ENCODE measurements at places on chromosomes 16 and 17.

GRCh38 chr16:90008708-90009145, 10.5 kb downstream of the DBNDD1 start:
- peak; percentile 57 for DNase-seq

DNA sequence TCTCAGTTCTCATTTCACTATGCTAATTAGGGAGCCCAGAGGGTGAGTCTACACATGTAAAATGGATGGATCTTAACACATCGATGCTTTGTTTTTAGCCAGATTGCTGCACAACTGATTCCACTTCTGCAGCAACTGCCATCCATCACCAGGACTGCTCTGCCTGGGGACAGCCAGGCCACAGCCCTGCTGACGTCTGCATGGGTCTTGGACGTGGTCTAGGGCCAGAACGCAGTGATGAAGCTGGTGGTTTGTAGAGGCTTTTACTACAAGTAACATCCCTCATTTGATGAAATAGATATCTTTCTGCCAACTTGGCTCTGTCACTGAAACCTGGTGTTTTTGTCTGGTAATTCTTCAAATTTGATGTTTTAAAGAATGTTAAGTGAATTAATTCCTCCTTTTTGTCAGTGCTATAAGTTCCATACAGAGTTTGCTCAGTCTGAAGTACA, 50.6 kb downstream of the MARCHF10 start:
- no peak for DNase-seq

GRCh38 chr16:86573215-86573614, 5.1 kb upstream of the FOXL1 start:
- DNase-seq, result no peak

- DNase-seq, result no peak
These were observed 18.4 kb upstream of the HOXB13 start for GRCh38 chr17:48746916-48747444.

DNA sequence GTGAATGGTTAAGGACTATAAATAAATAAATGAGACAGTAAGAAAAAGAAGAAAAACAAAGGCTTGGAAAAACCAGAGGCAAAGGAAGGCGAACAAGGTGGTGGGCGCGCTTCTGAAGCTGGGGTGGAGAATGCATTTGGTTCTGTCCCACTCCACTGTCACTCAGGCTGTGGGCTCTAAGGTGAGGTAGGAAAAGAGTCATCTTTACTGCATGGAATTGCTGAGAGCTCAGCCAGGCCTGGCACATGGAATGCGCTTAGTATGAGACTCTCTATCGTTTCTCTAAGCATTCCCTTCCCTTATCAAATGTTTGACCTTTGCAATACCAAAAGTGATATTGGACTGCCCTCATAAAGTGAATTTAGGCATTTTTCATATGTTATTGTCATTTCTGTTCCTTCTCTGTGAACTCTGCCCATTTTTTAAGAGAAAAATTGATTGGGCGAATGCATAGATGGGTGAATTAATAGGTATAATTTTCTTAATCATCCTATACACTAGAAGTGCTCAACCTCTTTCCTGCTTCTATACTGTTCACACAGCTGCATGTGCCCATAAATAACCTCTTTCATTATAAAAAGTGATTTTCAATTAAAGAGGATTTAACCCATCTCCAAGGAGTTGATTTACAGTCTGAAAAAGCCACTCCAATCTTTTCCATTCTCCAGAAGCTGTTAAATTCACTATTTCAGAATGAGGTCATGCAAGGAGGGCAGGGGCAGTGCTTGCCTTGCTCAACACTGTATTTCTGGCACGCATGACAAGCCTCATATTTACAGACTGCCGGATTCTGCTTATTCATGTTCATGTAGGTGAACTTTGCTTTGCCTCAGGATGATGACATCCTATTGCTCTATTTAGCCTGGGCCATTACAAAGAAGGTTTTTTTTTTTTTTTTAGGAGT, 87.7 kb downstream of the MYH10 start:
- DNase-seq, result no peak

- DNase-seq, result no peak
These were observed 10.2 kb downstream of the HOXB1 start for GRCh38 chr17:48520631-48521079.

GRCh38 chr17:52026075-52026474, 132.4 kb downstream of the CA10 start:
- no peak for DNase-seq

GRCh38 chr16:24863582-24864437, 18.0 kb downstream of the SLC5A11 start:
- DNase-seq, result no peak

DNA sequence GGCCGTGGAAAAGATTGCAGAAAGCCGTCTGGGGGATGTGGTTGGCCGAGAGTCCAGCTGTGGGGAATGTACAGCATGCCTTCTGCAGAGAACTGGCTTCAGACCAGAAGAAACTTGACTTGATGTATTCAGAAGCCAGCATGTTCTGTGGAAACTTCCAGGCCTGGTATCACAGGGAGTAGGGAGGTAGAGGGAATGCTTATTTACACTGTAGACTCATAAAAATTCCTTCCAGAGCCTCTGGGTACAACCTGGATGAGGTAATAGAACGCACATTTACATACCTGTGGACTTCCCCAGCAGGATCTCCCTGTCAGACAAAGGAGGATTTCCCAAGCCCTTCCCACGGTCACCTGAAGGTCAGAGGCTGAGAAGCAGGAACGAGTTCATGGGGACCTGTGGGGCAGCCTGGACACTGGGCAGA, 11.8 kb upstream of the GAS7 start:
- no peak for DNase-seq

DNA sequence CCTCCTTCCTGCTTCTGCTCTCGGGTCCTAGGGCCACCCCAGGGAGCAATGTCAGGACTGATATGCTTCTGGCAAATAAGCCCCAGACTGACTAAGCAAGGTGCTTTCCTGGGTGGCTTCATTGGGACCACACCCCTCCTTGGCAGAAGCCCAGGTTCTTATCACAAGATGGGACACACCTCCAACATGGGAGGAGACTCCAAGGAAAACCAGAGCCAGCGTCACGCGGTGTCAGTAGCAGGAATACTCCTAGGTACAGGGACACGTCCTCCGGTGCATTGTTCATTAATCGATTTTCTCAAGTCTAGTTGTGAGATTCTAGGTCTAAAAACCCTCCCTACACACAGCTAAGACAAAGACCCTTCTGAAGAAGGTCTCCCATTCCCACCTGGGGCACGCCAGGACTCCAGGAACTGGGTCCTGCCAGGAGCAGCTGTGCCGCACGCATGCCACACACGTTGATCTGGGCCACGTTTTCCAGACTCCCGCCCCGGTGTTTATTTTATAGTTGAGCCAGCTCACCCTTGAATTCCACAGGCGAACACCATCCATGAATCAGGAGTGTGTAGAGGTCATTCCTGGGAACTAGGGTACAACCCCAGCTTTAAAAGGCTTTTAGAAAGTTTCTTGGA, 30.8 kb downstream of the FA2H start:
- no peak for DNase-seq

DNA sequence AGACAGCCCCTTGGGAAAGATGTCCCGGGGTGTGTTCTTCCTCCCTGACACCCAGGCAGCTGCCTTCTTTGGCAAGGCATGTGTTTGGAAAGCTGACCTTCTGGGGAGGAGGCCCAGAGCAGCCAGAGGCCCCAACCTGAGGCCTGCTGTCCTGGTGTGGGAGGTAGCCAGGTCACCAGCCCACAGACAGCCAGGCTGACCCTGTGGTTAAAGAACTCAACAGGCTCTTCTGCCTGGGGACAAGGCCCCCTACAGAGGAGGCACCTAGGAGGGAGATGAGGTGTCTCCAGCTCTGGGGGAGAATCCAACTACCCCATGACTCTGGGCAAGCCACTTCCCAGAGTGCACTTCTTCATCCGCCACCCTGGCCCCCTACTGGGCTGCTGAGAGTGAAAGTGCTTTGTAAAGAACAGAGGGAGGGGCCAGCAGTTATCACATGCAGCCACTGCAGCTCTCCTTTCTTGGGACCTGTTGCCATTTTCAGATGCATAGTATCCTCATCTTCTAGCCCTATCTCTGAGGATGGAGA, 13.1 kb upstream of the SREBF1 start:
- peak; percentile 75 for DNase-seq

DNA sequence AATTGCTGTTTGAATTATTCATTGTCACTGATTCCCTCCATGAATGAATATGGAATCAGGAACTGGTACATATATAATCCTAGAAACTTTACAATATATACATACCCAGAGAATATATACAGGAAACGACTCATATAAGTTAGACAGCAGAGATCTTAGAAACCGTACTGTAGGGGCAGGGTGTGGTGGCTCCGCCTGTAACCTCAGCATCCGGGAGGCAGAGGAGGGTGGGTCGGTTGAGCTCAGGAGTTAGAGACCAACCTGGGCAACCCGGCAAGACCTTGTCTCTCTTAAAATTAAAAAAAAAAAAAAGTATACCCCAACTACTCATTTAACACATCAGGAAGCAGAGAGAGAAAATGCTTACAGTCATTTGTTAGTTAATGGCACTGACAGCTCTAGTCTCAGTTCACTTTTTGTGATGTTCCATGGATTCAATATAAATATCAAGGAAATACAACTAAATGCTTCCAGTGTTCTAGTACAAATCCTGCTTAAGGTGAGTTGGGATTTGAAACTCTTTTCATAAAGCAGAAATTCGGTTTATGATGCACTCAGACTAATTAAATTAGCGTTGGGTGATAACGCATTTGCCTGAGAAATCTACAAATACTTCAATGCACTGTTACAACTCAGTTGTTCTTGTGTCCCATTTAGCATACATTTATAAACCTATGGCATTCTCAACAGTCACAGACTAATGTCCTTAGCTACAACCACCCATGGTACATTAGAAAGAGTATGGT, 5.6 kb downstream of the GLG1 start:
- peak; percentile 37 for DNase-seq

- DNase-seq, result peak; percentile 92
These were observed at the start of gene EIF4A3 for GRCh38 chr17:80147035-80147822. Gene EIF4A3, minus strand, starts transcription at chr17:80147128. Its CDS starts 167 bp downstream, at chr17:80146961.

DNA sequence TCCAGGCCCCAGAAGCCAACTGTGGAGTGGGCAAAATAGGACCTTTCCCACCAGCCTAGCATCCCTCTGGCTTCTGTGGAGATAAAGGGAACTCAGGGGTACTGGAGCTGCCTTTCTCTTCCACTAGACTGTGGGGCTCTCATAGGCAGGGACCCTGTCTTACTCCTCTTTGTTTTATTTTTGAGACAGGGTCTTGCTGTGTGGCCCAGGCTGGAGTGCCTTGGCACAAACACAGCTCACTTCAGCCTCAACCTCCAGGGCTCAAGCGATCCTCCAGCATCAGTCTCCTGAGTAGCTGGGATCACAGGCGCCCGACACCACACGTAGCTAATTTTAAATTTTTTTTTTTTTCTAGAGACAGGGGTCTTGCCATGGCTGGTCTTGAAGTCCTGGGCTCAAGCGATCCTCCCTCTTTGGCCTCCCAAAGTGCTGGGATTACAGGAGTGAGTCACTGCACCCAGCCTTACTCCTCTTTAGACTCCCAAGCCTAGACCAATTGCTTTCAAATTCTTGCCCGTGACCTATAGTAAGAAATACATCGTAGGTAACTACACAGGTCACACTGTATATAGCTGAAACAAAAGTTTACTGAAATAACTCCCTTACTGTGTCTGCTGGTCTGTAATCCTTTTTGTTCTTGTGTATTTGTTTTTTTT, 2.6 kb downstream of the RAI1 start:
- no peak for DNase-seq

GRCh38 chr17:45783593-45784292, 377 bp upstream of the CRHR1 start:
- DNase-seq, result no peak

DNA sequence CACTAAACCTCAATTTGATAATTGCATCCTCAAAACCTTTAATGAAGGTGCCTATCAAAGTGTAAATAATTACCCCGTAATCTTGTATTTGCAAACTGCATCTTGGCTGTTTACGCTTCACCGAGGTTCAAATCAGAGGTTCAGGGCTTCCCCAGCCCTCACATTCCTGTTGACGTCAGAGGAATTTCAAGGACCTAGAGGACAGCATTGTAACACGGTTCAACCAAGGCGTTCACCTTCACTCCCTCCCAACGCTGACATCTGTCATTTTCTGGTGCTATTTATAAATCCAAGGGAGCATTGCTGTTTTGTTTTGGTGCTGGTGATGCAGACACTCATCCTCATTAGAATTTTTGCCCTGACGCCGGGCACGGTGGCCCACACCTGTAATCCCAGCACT, 691.6 kb upstream of the RBFOX1 start:
- DNase-seq, result no peak

- no peak for DNase-seq
These were observed 45.4 kb downstream of the LAT start for GRCh38 chr16:29030086-29030840.

- no peak for DNase-seq
These were observed 59.6 kb downstream of the TNFRSF13B start for GRCh38 chr17:16912021-16912962.

GRCh38 chr17:31534223-31534888, 142.9 kb downstream of the RAB11FIP4 start:
- no peak for DNase-seq

DNA sequence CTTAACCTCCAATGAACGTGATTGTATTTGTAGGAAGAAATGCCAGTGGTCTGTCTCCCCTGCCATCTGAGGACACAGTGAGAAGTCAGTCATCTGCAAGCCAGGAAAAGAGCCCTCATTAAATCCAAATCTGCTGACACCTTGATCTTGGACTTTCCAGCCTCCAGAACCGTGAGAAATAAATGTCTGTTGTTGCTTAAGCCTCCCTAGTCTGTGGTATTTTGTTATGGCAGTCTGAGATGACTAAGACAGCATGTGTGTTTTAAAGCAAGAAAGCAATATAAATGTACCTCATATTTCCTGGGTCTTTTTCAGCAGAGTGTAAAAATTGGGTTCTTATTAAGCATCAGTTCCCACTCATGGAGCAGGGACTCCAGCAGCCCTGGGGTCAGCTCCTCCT, 177.9 kb upstream of the NLRP1 start:
- DNase-seq, result no peak

DNA sequence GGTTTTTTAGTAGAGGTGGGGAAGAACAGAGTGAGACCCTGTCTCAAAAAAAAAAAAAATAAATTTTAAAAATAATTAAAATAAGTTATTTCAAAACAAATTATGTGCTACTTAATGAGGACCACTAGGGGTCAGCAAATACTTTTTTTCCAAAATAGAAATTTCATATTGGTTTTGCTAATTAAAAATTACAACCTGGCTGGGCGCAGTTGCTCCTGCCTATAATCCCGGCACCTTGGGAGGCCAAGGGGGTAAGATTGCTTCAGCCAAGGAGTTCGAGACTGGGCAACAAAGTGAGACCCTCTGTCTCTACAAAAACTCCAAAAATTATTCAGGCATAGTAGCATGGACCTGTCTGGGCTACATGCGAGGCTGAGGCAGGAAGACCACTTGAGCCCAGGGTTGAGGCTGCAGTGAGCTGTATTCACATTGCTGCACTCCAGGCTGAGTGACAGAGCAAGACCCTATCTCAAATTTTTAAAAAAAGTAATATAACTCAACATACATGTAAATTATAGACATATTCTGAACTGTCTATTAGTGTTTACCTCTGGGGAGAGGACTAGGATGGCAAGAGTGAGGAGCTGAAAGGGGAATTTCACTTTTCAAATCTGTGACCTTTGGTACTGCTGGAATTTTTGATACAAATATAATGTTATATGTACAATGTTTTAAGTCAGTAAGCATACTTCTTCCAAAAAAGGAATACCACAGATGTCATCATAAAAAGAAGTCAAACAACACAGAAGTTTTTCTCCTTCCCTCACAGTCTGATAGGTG, 8.1 kb downstream of the MEIOB start:
- no peak for DNase-seq

Data from effector memory CD8-positive, alpha-beta T cell (primary cell).